ENCODE measurements at places on chromosomes 1 and 21.

DNA sequence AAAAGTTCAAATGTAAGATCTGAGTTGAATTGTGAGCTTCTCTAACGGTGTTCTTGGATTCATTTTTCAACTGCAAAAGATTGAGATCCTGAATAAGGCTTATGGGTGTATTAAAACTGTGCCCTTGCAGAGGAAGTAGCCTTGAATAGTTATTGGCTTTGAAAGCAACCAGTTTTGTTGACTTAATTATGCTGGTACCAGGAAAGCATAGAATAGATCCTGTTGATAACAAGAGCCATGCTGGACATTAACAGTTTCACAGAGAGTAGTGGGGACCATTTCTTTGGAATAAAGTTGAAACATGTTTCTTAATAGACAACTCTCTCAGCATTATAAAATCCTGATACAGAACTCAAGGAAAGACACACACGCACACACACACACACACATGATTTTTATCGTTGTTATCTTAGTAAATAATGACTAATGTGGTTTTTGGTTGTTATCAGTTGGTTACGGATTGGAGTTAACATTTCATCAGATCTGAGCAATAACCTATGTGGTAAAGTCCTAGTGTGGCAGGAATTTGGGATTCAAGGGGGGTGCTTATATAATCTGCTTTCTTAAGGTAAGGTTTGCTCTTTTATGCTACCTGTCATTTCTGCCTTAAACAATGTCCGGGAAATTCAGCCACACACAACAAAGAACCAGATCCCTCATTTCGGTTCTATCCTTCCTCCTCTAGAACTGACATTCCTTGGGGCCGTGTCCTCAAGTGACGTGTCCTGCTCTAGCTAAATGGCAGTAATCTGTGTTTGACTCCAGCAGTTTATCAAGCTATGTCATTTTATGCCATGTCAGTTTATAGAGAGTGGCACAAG, 330.9 kb downstream of the CHRM3 start:
- peak; percentile 62 for DNase-seq

DNA sequence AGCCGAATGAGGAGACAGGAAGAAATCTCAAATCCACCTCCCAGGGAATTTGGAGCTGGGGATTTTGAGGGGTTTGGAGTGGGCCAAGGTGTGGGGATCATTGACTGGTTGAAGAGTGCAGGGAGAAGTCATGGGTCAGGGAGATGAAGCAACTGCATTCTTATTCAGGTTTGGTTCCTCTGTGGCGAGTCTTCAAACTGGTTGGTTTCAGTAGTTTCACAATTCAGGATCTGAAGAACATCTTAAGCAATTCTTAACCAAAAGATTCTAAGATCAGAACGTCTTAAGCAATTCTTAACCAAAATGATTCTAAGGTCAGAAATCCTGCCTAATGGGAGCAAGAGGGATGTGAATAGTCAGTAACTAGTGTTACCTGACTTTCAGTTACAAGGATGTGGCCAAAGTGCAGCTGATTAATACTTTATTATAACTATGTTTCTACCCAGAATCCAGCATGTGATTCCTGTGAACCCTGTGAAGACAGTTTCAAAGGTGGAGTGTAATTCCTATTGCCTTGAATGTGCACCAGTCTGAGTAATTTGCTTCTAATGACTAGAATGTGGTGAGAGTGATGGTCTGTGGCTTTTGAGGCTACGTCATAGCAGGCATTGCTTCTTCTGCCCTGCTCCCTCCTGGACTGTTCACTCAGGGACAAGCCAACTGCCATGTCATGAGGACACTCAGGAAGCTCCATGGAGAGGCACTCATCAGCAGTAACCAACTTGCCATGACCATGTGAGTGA, 61.2 kb downstream of the OLFML3 start:
- no peak for DNase-seq

- no peak for DNase-seq
These were observed 685.0 kb downstream of the MATN1 start for GRCh38 chr1:30038134-30039025.

DNA sequence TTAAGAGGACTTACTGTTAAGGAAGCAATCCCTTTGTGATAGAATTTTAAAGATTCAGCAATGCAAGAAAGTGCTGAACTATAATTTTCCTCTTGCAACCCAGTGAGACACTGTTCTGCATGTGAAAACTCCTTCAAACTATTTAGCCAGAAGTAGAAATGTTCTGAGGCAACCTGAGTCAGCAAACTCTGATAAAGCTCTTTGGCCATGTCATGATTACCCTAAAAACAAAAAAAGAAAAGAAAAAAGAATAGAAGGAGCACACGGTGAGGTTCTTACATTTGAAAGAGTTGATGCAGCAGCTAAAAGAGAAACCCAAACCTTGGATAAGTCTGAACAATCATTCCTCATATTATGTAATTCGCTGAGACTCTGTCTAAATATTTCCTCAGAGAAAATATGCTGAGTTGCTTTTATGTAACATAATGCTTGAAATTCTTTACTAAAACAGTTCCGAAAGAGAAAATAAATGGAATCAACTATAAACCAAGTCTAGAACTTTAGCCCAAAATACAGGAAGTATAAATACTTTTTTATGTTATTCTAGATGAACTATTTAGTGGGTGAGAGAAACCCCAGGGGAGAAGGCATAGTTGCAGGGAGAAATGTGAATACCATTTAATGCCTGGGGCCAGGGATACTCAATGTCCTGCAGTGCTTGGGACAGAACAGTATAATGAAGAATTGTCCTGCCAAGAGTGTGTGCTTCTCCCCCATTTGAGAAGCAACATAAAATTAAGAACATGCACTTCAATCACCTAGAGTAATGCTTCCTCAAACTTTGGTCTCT, 60.0 kb downstream of the INTS7 start:
- no peak for DNase-seq

- DNase-seq = no peak
These were observed 26.4 kb downstream of the ACP6 start for GRCh38 chr1:147643974-147644373.

GRCh38 chr1:37878071-37878470, 18.7 kb upstream of the MTF1 start:
- no peak for DNase-seq
